ENCODE measurements at places on chromosomes 4 and X.
A peak's percentile ranks its signal among the peaks of the same experiment; 100 is the strongest.

DNA sequence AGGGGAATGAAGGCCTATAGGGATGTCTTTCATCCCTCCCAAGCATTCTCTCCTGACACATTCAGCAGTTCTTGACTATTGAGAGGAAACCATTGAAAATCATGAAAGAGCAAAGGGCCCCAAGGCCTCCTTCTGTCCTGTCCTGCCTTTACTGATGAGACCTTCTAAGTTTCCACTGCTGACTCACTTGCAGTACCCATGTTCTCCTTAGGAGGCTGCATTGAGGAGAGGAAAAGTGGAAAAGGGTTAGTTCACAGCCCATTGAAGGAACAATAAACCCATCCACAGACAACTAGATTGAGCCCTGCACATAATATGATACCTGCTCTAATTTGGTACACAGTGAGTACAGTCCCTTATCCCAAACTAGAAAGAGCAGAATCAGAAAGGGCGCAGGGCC lies 115.1 kb upstream of the PNPLA4 start:
- no peak for DNase-seq

DNA sequence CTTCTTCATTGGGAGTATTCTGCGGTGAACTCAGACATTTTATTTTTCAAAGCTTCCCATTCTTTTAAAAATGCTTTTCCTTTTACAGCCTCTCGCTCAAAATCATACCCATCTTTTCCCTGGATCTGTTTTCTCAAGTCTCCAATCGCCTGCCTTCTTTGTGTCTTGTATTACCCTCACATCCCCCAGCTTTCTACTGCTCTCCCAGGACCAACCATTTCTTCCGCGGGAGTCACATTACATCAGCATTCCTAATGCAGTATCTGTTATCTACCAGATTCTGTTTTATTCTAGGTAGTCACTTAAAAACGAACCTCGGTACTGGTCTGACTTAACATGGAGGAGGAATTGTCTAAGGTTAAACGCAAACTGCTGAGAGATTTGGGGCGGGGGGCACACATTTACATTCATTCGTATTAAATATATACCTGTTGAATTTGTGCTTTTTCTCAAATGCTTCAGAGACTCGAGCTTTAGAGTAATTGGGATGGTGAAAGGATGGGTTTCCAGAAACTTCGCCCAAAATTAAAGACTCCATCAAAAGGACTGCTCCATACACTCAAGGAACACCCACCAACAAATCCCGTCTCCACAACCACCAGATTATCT lies 493 bp upstream of the UCHL1 start:
- no peak for DNase-seq

GRCh38 chrX:122087341-122087740 lies 1039.9 kb downstream of the GLUD2 start:
- no peak for DNase-seq

DNA sequence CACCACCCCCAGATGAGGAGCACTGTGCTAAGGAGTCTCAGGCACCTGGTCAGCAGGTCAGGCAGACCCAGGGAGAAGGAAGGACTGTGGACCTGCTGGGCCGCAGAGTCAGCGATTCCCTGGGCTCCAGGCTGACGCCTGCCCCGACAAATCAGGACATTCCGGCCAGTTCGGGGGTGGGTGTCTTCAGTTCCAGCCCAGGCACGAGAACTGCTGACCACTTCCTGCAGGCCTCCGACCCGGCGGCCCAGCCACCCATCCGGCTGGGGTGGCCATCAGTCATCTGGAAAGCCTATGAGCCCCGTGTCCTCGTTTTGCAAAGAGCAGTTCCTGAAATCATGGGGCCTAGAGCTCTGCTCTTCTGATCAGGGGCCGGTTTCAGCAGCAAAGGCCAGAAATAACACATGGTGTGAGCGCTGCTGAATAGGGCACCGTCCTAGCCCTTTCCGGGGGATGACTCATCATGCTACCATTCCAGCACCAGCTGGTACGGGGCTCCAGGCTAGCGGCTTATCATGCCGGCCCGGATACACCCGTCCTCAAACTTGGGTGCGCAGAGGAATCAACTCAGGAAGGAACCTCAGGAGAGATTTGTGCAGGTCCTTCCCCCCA lies 7.8 kb upstream of the SH3TC1 start:
- DNase-seq: no peak

DNA sequence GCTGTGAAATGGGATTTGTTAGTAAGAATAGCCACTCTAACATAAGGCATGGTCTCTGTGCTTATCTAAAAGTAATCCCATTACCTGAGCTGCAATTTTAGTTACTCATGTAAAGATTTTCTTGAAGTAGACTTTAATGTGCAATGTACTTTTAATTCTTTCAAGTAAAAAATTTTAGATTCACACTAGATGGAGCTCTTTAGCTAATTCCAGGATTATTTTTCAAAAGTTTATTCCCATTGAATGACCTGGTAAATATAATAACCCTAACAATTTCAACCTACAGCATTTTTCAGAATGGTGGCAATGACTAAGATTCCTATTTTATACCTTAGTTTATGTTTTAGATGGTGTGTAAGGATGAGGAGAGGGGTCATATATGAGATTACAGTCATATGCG lies 18.1 kb downstream of the USP38 start:
- DNase-seq: no peak

- DNase-seq: no peak
These were observed 23.5 kb downstream of the INTS6L start for GRCh38 chrX:135543924-135544323.

- no peak for DNase-seq
These were observed 149.3 kb downstream of the NWD2 start for GRCh38 chr4:37393889-37394288.

DNA sequence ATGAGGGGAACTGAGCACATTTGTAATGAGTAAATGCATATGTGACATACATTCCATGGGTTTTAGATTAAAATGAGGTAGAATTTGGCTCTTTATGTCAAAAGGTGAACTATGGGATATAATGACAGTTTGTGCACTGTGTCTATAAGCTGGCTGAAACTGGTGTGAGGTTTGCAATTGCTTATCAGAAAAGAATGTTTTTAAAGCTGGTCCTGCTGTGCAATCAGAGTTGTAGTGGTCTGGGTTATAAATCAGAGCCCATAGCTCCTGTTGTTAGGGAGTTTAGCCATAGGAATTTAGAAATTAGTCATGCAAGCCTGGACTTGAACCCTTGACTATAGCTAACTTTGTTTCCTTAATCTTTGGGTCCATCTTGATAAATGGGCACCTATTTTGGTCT lies 23.1 kb upstream of the GATB start:
- no peak for DNase-seq

DNA sequence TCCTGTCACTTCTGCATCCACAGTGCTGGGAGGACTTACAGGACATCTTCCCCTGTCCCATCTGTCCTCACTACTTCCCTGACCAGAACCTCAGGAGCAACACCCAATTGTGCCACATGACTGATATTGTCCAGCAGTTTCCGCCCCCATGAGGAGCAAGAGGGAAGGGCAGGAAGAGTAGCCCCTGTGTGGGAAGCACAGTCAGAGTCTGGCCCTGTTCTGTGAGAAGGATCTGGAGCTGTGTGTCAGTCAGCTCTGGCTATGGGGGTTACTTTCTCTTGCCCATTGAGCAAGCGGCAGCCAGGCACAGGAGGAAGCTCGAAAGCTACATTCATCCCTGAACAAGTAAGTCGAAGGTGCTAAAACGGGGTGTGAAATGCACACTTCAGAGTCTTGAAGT lies 14.8 kb upstream of the TRIM60 start:
- no peak for DNase-seq

DNA sequence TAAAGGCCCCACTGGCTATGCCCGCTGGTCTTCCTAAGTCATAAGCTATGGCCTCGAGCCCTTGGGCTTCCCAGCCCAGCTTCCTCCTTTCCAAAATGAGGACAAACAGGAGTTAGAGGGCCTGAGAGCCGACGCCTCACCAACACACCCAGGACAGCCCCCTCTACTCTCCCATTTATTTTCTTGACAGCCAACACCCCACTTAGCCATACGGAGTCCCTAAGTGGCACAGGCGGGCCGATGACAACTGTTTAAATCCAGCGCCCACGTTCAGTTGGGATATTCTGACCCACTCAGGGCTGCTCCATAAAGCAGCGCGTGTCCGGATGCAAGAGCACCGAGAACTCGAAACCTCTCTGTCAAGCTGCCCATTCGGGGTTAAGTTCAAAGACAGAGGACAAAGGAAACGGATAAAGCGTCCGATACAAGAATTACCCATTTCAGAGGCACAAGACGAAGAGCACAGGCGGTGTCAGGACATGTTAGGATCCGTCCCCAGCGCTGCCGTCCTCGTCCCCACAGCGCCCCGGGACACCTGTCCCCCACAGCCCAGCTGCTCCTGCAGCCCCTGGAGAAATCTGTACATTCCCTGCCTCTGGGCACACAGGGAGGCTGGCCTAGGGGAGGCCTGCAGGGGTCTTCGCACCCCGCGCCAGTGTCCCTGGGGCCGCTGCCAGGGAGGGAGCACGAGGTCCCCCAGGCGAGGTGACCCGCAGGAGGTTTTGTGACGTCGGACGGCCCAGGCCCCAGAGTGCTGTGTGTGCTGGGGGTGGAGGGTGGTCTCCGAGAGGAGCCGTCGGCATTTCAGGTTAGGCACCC lies 1.2 kb downstream of the PRKX start:
- no peak for DNase-seq

- peak; percentile 8 for DNase-seq
These were observed 11.8 kb upstream of the DCUN1D4 start for GRCh38 chr4:51831133-51831532.

DNA sequence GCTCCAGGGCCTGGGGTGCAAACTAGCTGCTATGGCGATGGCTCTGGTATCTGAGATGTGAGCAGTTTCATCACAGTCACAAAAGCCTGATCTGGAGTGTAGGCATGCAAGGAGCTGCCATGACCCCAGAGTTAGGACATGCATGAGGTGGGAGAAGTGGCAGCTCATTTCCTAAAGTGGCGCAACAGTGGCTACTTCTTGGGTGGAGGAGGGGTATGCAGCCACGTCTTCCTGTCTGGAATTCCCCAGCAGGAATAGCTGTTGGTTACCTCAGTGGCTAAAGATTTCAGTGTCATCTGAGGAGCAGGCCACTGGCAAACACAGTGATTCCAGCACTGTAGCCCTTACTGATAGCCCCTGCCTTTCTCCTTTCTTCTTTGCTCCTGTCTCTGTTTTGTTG lies 1382.5 kb downstream of the C4orf33 start:
- DNase-seq: no peak

GRCh38 chr4:176102414-176103063 lies 36.9 kb downstream of the WDR17 start:
- no peak for DNase-seq

- DNase-seq: no peak
These were observed 112.6 kb downstream of the LINC00632 start for GRCh38 chrX:140822184-140822583.

- DNase-seq: no peak
These were observed 64.9 kb downstream of the KLHL4 start for GRCh38 chrX:87582453-87582852.

DNA sequence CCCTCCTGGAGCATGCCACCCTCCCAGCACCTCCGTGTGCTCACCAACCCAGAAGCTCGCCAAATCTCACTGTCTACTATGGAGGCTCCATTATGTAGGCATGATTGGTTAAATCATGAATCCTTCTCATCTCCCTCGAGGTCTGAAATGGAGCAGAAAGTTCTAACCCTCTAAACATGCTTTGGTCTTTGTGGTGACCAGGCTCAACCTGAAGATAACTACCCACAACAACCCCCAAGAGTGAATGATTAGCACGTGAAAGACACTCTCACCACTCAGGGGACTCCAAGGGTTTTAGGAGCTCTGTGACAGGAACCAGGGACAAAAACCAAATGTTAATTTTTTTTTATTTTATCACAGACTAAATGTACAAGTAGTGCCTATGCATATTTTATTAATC lies 47.2 kb downstream of the APBB2 start:
- no peak for DNase-seq

GRCh38 chr4:124060261-124060918 lies 652.1 kb downstream of the ANKRD50 start:
- DNase-seq: no peak

- no peak for DNase-seq
These were observed 622.2 kb upstream of the GRID2 start for GRCh38 chr4:91681544-91681943.

DNA sequence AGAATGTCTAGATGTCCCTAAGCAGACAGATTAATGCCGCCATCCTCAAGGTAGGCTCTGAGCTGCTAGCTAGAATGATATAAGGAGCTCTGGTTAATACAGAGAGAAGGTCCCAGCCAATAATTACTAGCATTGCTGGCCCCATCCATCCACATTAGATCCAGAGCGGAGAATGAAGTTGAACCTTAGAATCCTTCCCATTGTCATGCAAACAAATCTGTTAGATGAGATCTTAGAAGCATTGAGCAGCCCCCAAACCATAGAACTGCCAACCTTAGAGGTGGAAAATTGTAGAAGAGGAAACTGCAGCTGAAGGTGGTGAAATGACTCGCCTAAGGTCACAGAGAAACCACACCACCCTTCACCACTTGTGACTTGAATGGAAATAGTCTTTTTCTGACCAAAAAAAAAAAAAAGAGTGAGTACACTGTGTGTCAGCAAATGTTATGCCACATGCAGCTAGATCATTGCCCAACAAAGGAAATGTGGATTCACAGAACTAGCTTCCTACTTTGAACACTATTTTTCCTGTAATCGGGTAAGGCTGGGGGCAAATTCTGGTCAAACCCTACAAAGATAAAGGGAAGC lies 162.1 kb downstream of the SMIM20 start:
- no peak for DNase-seq

DNA sequence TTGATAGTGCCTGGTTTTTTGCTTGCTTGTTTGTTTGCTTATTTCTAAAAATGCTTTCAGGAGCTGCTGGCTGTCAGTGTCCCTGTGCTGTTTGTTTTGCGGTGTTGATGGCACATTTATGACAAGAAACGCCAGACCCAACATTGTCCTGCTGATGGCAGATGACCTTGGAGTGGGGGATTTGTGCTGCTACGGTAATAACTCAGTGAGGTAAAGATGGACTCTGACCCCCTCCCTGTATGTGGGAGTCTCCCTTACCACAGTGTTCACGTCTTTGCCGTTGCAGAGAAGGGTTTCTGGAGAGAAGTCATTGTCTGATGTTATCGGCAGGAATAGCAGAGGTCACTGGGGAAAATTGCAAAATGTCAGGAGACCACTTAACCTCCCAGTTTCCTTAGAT lies at the start of gene ARSH:
ARSH (plus strand) TSS at position 52 of the 400 bp plus-strand sequence; CDS start at position 119, 67 bp downstream.
- DNase-seq: no peak

GRCh38 chrX:153549231-153549630 lies 31.8 kb downstream of the ATP2B3 start:
- no peak for DNase-seq

- no peak for DNase-seq
These were observed 82.8 kb upstream of the CAMK2D start for GRCh38 chr4:113844369-113844768.

GRCh38 chr4:76702440-76703122 lies 195.4 kb downstream of the SOWAHB start:
- DNase-seq: no peak

- no peak for DNase-seq
These were observed 458.1 kb downstream of the KCTD8 start for GRCh38 chr4:43990551-43990950.

All from T-helper 22 cell (primary cell).